ENCODE measurements at places on chromosomes 1 and 21.

DNA sequence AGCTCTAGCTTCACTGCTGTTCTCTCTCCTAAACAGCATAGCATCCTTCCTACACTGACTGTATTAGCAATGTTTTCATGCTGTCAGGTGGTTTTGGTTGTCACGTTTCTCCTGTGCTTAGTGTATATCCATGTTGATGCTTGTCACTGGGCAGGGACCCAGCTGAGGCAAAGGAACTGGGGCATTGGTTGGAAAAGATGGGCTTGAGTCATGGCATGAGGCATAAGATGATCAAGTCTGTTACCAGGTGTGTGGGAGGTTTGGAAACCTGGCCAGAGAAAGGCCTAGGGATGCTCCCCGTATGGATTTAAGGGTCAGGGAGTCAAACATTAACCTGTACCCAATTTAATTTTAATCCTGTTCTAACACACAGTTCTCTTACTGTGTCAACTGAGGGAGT is 69.6 kb downstream of the OSBPL9 start:
- no peak for DNase-seq

- no peak for DNase-seq
These were observed 172.6 kb downstream of the CHRM3 start for GRCh38 chr1:239558991-239559390.

DNA sequence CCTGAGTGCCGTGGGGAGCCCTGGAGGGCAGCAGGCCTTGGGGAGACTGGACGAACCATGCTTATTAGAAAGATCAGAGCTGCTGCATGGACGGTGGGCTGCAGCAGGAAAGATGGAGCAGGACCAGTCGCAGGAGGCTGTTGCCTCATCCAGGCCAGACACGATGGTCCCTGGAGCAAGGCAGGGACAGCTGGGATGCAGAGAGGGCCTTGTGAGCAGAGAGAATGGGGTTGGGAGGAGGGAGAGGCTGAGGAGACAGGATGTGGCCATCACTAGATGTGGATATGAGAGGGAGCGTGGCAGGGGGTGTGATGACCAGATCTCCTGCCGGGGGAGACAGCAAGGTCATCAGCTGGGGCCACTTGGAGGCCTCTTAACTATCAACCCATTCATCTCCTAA is 727.6 kb downstream of the PTPRU start:
- DNase-seq, result no peak

DNA sequence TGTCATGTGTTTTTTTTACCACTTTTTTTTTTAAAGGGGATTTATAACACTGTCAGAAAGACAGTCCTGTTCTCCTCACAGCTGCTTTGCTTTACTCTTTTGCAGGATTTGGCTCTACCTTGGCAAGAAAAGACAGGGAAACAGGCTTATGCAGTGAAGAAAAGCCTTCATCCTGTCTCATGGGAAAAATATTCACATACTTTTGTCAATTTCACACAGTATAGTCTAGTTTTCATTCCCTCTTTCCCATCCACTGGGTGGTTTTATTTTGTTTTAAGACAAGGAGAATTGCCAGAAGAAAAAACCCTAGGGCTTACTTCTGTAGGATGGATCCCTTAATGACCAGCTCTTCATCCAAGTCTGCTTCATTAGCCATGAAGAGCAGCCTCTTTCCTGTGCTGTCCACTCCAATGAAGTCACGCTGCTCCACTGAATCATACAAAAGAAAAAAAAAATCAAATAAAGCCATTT is 60.0 kb downstream of the EIF2B3 start:
- DNase-seq, result no peak

- DNase-seq, result no peak
These were observed 138.9 kb downstream of the LHX8 start for GRCh38 chr1:75273110-75273509.

DNA sequence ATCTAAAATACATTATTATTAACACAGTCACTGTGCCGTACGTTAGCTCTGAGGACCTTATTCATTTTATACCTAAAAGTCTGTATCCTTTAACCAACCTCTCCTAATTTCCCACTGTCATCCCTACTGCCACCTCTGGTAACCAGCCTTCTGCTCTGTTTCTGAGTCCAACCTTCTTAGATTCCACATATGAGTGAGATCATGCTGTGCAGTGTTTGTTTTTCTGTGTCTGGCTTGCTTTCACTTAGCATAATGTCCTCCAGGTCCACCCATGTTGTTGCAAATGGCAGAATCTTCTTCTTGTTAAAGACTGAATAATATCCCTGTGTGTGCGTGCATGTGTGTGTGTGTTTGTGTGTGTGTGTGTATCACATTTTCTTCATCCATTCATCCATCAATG is 64.2 kb downstream of the ETS2 start:
- no peak for DNase-seq

- DNase-seq, result no peak
These were observed 71.0 kb downstream of the RGS13 start for GRCh38 chr1:192706936-192707335.

DNA sequence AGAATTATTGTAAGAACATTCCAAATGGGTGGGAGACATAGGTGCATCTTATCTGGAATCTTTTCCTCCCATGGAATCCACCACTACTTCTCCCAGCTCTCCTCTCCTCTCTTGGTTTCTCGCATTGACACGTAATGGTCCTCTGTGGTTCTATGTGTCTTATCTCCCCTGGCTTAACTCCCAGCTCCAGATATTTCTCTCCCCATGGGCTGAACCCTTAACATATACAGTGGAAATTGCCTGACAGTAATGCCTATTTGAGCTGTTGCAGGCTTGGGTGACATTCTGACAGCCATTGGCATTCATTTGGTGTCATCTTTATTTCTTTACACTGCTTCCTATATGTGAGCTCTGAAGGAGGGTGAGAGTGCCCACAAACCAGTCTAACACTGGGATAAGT is 118.3 kb downstream of the SPATA46 start:
- no peak for DNase-seq

- DNase-seq, result no peak
These were observed 34.4 kb downstream of the TRIM62 start for GRCh38 chr1:33147275-33147996.

All from stimulated activated effector memory CD8-positive, alpha-beta T cell treated with anti-CD3 and anti-CD28 coated beads, Interleukin-12 subunit alpha, Interleukin-12 subunit beta, amount 100 ng/mL, for 72 hours (primary cell).